ENCODE measurements at places on chromosomes 2 and 18.

- DNase-seq = no peak
Measured at GRCh38 chr2:138359532-138359931, 142.0 kb upstream of the SPOPL start.

GRCh38 chr2:7584017-7584416 is 666.8 kb downstream of the RNF144A start:
- DNase-seq = no peak

GRCh38 chr2:109604597-109604996 is 9.2 kb downstream of the SEPTIN10 start:
- no peak for DNase-seq

GRCh38 chr2:98093146-98093545 is 6.2 kb downstream of the VWA3B start:
- no peak for DNase-seq

DNA sequence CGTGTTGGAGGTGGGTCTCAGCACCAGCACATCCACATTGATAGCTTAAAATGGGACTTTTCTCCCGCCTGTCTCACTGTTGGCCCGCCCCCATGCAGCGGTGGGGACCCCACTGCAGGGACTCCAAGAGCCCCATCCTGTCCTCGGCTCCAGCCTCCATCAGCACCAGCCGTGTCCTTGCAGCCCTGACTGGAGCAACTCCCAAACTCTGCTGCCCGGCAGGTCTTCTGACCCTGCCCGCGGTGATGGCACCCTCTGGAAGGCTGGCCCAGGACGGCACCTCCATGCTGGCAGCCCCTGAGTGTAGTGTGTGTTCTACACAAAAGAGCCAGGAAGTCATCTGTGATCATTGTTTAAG is 41.6 kb upstream of the KCNG2 start:
- DNase-seq = no peak

DNA sequence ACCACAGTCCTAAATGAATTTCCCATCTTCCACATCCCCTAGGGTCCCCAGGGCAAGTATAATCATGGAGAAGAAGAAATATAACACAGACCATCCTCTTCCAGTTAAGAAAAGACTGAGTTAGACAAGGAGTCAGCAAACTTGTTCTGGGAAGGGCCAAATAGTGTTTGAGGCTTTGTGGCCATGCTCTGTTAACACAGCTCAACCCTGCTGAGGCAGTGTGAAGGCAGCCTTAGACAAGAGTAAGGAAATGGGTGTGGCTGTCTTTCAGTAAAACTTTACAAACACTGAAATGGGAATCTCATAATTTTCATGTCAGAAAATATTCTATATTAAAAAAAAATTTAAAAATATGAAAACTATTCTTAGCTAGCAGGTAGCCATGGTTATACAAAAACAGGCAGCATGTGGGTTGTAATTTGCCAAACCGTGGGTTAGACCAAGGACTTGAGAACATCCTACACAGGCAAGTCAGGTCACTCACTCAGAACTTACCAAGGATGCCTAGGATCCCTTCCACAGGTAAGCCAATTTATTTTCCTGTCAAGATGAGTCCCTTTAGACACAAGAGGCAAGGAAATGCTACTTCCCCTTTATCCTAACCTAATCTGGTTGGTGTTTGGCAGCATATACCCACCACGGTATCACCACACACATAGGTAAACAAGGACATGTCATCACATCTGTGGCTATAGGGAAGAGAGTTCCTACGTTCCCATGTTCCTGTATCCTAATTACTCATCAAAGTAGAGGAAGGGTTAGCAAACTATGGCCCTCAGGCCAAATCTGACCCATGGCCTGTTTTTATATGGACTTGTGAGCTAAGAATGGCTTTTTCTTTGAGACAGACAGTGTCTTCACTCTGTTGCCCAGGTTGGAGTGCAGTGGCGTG is 31.9 kb downstream of the C2orf74 start:
- DNase-seq = no peak

DNA sequence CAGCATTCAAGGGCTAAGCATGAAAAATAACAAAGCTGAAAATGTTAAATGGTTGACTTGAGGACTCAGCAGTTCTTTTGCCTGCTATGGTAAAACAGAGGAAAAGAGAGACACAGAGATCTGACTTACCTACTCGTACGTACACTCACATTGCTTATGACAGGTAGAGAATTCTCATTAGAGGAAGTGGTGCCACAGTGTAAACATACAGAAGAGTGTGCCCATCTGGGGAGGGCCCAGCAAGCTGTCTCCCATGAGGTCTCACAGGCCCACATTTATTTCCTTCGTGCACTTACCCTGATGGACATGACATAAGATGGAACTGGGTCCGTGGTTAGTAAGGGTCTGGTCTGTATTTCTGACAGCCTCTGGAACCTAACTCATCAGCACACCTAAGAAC is 729.1 kb downstream of the BCL11A start:
- no peak for DNase-seq

DNA sequence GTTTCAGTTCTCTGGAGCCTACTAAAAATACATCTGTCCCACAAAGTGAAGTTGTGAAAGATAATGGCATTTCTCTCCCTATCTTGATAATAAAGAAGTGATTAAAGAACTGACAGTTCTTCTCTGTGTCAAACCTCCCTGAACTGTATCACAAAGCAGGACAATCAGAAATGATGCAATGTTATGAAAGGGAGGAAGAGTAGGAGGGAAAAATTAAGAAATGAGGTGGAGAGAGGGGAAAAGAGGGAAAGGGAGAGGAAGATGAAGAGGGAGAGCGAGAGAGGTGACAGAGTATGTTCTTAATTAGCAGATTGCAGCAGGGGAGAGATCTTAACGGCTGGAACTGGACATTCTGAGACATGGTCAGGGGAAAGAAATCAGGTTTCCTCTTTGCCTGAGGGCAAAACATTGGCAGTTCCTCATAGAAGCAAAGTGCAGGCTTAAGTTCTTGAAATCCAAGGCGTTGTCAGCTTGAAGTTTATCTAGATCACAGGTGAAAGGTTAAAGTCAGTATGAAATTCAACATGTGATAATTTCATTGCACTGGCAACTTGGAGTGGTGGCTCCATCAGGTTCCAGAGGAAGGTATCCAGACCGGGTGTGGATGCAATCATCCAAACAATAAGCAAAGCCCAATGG is 54.6 kb downstream of the RDH14 start:
- DNase-seq = no peak

DNA sequence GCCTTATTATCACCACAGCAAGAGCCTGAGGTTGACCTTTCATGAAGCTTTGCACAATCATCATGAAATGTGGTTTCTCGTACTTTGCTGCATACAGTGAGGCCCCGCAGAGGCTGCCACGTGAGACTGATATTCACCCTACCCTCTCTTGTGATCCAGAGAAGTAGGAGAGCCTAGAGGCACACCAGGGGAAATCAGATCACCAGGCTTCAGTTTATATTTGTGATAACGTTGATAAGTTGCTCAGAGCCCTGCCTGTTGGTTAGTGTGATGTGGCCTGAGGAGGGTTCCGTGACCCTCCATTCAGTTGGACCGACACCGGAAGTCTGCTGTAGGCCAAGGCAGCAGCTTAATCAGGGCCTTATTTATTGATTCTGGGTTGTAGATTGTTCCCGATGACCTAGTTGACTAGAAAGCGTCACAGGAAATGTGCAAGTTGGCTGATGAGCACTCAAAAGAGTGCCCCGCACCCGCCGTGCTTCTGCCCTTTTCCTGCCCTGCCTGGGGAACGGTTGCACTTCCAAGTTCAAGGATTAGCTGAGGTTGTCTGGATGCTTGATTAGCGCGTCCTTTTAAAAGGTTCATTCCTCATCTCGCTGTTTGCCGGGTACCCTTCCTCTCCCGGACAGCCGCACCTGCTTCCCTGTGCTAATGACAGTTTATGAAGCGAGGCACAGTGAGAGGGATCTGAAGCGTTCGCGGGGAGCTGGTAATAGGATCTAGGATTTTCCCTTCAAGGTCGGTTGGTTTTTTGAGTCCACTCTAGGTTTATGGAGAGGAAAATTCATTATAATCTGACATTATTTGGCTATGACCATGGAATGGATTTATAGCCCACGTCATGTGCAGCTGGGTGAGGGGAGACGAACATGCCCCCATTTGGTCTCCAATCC is 146.4 kb downstream of the SH3RF3 start:
- no peak for DNase-seq

DNA sequence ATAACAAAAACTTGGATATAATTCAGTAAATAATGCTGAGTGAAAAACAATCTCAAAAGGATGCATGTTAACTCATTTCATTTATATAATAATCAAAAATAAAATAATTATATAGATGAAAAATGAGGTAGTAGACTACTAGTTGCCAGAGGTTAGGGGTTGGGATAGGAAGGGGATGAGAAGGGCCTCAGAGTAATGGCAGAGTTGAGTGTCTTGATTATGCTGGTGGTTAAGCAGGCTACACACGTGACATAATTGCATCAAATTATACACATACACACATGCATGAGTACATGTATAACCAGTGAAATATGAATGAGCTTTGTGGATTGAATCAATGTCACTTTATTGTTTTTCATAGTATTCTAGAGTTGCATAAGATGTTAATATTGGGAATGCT is 201.0 kb downstream of the RIT2 start:
- no peak for DNase-seq

- DNase-seq = no peak
Measured at GRCh38 chr2:64466478-64467085, 12.6 kb downstream of the LGALSL start.

DNA sequence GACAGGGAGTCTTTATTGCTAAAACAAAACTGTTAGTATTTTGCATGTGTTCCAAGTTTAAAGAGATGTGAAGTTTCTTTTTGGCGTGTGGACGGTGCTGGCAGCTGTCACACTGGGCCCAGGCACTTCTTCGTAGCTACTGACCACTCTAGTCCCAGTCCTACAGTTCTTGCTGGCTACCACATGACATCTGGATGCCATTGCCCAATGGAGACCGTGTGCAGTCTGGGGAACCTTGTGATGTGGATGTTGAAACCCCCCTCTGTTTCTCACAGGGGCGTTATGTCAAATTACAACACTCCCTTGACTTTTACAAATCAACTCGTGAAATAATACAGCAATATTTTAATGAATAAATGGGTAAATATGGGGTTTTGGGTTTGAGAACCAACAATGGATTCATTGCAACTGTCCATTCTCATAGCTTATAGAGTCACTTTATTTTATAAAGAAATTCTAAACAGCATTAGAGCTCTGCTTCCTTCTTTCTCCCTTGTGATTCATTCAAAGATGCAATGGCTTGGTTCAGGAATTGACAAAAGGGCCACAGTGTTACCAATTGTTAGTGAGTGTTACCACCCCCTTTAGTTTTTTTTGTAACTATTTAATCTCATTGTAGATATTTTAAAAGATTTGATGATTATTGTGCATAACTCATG is 1.2 kb downstream of the GPD2 start:
- no peak for DNase-seq

DNA sequence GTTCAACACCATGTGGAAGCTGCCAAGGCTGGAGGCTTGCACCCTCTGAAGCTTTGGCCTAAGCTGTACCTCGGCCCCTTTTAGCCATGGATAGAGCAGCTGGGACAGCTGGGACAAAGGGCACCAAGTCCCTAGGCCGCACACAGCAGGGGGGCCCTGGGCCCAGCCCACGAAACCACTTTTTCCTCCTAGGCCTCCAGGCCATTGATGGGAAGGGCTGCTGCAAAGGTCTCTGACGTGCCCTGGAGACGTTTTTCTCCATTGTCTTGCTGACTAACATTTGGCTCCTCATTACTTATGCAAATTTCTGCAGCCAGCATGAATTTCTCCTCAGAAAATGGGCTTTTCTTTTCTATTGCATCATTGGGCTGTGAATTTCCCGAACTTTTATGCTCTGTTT is 13.7 kb downstream of the RAPGEF4 start:
- no peak for DNase-seq

- peak; percentile 78 for DNase-seq
Measured at GRCh38 chr2:220394433-220394832, 767.0 kb downstream of the SLC4A3 start.

GRCh38 chr2:194842871-194843270 is 814.2 kb upstream of the SLC39A10 start:
- no peak for DNase-seq

GRCh38 chr2:173940208-173941020 is 24.8 kb downstream of the SP3 start:
- no peak for DNase-seq

Data from NCI-H1694 (cell line).